NCI-H345 (cell line): ENCODE measurements at places on chromosomes 1 and 21.

DNA sequence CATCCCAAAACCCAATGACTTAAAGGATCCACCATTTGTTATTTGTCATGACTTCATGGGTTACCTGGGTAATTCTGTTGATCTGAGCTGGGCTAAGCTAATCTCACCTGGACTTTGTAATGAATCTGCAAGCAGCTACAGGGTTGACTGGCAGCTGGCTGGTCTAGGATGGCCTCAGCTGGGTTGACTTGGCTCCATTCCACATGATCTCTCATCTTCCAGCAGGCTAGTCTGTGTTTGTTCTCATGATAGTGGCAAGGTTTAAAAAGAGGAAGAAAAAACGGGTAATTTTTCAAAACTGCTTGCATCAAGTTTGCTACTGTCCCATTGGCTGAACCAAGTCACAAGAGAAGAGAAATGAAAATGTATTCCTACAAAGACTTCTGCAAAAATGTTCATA is 24.8 kb upstream of the ZMYM4 start:
- DNase-seq, result peak; percentile 25

DNA sequence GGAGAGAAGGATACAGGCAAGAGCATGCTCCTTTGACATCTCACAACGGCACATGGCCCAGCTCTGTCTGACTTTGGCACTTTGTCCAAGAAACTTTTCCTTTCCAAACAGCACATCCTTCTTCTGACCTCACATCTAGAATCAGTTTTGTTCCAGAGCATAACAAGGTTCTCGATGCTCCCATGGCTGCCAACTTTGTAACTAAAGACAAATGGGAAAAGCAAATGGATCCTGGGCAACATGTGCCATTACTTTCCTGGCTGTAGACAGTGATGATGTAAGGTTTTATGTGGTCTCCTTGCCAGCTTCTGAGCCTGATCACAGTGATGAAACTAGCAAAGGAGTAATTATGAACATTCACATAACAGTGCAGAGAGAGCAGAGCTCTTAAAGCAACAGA is 171.8 kb upstream of the C1orf87 start:
- no peak for DNase-seq

GRCh38 chr1:180267211-180267561 is 37.1 kb downstream of the LHX4 start:
- no peak for DNase-seq

GRCh38 chr1:2127187-2128145 is 67.1 kb downstream of the FAAP20 start:
- no peak for DNase-seq

GRCh38 chr1:151524736-151525135 is 13.5 kb downstream of the CGN start:
- no peak for DNase-seq

DNA sequence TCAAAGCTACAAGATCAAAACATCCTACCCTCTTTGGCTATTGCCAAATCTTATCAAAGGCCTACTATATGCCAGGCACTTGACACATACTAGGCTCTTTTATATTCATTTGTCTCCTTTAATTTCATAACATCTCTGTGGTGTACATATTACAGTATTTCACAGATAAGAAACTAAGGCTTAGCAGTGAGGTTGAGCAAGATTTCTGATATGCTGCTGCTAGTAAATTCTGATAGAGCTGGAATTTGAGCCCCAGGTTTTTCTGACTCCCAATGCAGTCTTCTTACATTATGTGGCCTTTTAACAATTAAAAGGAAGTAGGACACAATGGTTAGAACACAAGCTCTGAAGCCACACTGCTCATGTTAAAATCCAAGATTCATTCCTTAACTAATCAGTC is 16.8 kb downstream of the CCDC185 start:
- no peak for DNase-seq

DNA sequence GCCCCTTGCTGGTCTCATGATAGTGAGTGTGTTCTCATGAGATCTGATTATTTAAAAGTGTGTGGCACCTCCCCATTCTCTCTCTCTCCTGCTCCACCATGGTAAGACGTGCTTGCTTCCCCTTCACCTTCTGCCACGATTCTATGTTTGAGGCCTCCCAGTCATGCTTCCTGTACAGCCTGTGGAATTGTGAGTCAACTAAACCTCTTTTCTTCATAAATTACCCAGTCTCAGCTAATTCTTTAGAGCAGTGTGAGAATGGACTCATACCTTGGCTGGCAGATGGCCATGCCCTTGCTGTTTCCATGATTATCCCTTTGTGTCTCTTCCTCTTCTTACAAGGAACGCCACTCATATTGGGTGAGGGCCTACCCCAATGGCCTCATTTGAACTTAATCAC is 40.3 kb downstream of the PSMG1 start:
- no peak for DNase-seq
